LNCaP clone FGC (cell line): ENCODE measurements at places on chromosomes 7 and 10.

DNA sequence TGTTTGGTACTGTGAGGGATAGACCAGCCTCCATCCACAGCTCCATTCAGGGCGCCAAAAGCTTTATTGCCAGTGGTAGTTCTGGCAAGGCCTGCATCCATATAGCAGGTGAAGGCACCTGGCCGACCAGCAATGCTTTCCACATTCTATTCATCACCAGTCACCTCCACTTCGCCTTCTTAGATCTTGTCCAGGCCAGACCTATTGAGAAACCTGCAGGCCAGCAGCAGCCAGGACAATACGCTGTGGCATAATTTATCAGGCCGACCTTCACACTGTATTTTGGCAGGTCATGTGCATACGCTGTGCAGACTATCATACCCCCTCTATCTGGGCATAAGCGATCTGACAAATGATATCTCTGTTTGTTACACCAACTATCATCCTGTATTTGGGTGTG lies 15.2 kb upstream of the KNDC1 start:
- DNase-seq, result no peak

- no peak for DNase-seq
These were observed 20.5 kb downstream of the CHCHD3 start for GRCh38 chr7:133061357-133061756.

GRCh38 chr7:112103246-112103645 lies 103.0 kb downstream of the DOCK4 start:
- DNase-seq, result no peak

DNA sequence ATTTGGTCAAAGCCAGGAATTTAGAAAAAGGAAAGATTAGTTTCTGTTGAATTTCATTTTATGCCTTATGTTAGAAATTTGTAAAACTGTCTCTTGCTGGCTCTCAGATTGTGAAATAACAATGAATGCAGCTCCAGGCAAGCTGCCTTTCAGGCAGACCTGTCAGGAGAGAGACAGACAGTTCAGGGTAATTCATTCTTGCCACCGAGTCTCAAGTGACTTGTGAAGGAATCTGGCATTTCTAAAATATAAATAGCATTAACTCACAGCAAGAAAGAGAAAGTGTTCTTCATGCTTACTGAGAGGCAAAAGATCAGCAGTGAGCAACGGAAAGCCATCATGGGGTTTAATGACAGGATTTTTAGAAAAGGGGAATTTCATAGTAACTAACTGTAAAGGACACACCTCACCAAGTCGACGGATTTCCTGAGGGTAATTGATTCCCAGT lies 442.3 kb upstream of the AKR1E2 start:
- DNase-seq, result no peak

DNA sequence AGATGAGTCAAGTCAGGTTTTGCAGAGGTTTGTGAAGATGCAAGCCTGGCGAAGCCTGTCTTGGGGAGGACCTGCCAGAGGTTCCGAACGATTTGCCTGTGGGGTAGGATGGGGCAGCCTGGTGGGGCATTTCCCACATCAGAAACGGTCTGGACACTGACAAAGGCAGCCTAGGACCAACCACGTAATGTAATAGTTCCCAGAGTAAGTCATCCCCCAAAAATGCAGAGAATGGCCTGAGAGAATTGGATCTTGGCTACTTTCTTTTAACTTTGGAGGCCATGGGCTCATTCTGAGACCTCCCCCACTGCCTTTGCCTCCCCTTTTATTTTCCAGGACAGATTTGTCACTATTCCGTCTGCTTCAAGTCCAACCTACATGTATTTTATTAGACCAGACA lies 168.9 kb upstream of the SH2B2 start:
- no peak for DNase-seq

GRCh38 chr10:86393862-86394455 lies 27.4 kb upstream of the GRID1 start:
- no peak for DNase-seq

GRCh38 chr7:14271441-14271840 lies 282.0 kb upstream of the ETV1 start:
- no peak for DNase-seq

DNA sequence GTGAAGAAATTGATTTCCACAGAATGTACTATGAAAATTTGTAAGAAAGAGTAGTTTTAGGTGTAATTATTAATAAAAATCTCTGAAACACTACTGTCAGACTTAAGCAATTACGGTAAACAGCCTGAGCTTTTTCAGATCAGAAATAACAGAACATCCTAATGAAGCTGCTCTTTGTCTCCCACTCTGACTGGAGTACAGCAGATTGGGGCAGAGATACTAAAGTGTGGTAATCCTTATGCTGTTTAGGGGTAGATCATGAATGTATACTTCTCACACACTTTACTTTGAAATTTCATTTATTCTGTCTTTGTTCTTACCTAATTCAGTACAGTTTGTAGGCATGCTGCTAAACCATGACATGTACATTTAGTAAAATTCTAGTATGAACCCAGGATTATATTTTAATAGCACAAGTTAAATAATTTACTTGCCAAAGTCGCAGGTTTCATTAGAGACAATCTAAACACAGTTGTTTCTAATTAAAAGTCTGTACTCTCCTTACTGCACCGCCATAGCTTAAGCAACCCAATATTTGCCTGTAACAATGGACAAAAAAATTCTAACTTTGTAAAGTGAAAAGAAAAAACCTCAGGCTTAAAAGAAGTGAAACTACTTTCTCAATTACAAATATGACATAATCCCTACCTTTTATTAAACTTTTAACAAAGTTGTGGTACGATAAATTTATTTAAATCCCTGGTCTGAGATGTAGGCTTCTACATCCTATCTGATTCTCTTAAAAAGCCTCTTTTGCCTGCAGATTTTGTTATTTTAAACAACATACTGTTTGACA lies 88.8 kb downstream of the KMT2E start:
- DNase-seq, result no peak

- DNase-seq, result no peak
These were observed 9.3 kb downstream of the SHTN1 start for GRCh38 chr10:116995648-116996047.
